ENCODE measurements at places on chromosomes 2 and 18.

DNA sequence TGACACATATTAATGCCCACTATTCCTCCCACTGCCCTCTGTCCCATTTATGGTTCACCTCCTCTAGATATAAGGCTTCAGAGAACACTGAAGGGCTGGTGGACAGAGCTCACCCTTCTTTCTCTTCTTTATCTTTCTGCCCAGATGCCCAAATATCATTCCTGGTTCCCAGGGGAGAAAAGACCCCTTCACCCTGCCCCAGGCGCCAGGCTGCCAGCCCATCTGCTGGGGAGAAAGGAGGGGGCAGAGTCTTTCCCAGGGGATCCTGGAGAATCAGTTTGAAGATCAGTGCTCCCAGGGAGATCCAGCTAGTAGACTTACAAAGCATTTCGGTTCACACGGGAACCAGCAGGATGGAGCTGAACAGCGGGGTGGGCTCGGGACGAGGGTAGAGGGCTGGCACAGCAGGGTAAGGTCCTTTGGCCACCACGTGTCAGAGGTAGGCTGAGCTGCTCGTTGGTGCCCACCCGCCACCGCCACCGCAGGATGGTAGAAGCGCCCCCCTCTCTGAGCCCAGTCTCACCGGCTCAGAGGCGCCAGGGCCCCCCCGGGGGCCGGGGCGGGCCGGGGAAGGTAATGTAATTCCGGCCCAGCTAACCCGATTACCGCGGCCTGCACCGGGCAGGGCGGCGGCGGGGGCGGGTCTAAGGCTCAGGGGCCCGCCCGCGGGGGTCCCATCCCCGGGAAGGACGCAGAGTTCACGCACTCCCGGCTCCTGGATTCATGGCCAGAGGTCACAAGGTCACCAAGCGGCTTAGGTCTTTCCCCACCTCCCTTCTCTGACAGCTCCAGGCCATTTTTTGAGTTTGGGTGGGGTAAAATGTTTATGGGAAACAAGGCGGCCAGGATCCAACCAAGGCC, 1.3 kb upstream of the TLX2 start:
- DNase-seq: no peak

- DNase-seq: no peak
These were observed 2.9 kb upstream of the TLX2 start for GRCh38 chr2:74511104-74511989.

DNA sequence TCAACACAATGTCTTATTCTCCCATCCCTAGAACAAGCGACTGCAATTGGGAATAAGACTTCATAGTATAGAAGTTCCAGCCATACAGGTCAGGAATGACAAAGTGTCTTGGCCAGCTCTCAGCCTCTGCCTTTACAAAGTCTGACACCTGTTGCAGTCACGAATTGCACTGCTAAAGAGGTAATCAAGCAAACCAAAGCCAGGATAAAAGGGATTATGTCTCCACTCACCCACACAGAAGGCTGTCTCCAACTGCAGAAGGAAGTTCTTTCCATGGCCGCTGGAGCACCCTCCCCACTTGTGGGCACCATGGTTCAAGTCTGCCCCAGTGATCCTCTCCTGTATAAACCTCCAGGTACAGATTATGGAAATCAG, 114.8 kb upstream of the PKDCC start:
- no peak for DNase-seq

- no peak for DNase-seq
These were observed 46.4 kb downstream of the ZNF521 start for GRCh38 chr18:25305584-25305983.

Measured in SHP77 treated with DMSO at 0.1 percent for 48 hours (cell line).